Occipital lobe (tissue), 3 donors: ENCODE measurements at places on chromosomes 16 and 17.

- no peak for DNase-seq
Measured at GRCh38 chr16:1426734-1427471, 4.0 kb upstream of the PERCC1 start.

GRCh38 chr16:62969711-62970318 lies 933.6 kb upstream of the CDH8 start:
- DNase-seq: no peak

DNA sequence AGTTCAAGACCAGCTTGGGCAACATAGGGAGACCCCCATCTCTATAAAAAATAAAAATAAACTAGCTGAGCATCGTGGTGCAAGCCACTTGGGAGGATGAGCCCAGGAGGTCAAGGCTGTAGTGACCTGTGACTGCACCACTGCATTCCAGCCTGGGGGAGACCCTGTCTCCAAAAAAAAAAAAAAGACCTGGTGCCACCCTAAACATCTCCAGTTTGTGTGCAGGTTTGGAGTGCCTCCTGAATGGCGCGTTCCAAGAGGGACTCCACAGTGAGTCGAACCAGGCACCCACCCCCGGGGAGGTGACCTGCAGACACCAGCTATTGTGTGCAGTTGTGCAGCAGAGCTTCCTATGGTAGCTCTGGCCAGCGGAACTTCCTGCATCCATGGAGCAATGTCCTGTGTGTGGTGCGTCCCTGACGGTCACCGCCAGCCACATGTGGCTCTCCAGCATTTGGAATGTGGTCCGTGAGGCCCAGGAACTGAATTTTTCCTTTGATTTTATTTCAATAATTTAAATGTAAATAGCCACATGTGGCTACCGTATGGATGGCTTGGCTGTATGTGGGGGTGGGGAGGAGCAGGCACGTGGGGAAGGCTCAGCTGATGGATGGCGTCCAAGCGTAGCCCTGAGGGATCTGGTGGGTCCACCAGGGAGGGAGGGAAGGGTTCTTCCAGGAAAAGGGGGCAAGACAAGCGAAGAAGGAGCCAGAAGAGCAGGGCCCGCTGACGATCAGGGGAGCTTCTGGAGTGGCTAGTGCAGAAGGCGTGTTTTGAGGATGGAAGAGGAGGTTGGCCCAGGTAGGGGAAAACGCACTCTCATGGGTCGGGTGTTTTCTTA lies 107.1 kb upstream of the GSE1 start:
- no peak for DNase-seq

DNA sequence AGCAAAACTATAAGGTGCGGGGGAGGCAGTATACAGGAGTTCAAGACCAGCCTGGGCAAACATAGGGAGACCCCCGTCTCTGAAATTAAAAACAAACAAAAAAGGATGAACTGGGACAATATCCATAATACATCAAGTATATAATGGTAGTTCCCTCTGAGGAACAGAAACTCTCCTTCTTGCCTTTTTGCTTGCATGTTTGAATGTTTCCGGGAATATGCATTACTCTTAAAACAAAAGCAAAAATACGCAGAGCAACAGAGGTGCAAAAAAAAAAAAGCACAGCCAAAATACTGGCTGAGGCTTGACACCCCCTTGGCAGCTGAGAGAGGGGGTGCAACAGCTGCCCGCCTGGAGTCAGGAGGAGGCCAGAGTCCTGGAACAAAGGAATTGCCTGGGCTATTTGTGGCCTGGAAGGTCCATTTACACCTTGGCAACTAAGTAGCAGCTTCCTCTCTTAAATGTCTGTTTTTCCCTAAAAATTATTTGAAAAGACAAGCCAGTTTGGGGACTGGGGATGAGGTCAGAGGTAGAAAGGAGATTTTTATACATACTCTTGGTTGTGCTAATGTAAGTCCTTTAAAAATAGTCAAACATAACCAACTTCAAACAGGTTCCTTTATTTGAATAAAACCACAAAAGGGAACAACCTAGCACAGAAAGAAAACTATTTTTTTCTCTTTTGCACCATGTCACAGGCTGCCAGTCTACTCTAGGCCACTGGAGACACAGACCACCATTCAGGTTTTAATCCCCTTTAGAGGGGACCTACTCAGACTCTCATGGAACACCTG lies 19.5 kb downstream of the USP7 start:
- DNase-seq: no peak

DNA sequence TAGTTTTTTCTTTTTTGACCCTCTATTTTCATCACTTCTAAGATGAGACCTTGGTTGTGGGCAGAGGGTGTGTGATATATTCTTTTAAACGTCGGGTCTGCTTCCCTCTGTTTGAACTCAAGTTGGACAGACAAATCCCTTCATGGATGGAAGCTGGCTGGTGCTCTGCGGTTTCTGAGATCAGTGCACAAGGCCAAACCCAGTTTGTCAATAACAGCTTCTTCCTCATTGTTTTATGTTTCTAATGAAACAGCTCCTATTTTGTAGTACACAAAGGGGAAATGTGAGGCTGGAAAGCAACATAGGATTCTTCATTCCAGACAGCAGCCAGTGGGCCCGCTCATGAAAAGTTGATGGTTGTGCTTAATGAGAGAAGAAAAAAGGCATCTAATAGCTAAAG lies 159.6 kb downstream of the PRKCA start:
- no peak for DNase-seq

GRCh38 chr17:43846221-43846712 lies 709 bp upstream of the CD300LG start:
- DNase-seq: peak; percentile 56

- no peak for DNase-seq
Measured at GRCh38 chr16:86881861-86882273, 303.5 kb downstream of the FOXL1 start.

DNA sequence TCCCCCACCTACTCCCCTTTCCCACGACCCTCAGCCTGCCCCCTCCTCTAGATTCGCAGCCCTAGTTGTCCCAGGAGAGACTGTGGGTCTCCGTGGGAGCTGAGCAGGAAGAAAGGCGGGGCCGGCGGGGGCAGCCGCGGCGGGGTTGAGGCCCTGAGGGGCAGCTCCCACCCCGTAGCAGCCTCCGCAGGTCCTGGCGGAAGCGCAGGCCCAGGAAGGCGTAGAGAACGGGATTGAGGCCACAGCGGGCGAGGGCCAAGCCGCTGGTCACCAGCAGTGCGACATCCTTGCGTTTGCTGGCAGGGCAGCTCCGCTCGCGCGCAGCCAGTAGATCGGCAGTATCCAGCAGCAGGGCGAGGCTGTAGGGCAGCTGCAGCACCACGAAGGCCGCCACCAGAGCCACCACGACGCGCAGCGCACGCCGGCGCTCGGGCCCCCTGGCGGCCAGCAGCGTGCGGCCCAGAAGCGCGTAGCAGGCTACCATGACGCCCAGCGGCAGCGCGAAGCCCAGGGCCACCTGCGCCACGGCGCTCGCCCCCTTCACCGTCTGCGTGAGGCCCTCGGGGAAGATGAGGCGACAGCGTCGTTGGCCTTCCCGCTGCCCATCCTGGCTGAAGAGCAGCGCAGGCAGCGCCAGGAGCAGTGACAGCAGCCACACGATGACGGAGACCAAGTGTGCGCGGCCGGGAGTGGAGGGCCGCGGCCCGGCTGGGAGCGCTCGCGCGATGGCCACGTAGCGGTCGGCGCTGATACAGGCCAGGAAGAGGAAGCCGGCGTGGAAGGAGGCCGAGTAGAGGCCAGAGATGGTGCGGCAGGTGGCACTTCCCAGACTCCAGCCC lies 1.9 kb downstream of the CCR10 start:
- peak; percentile 57 for DNase-seq

DNA sequence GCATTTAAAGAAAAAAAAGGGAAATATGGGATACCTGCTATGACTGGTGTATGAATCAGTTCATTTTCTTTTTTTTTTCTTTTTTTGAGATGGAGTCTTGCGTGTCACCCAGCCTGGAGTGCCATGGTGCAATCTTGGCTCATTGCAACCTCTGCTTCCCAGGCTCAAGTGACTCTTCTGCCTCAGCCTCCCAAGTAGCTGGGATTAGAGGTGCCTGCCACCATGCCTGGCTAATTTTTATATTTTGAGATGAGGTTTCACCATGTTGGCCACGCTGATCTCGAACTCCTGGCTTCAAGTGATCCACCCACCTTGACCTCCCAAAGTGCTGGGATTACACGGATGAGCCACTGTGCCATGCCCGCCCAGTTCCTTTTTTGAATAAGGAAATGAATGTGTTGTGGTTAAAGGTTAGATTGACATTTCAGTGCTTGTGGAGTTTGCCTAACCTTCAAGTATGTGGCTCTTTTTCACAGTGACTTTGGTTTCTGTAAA lies 7.7 kb downstream of the HAPSTR1 start:
- no peak for DNase-seq

DNA sequence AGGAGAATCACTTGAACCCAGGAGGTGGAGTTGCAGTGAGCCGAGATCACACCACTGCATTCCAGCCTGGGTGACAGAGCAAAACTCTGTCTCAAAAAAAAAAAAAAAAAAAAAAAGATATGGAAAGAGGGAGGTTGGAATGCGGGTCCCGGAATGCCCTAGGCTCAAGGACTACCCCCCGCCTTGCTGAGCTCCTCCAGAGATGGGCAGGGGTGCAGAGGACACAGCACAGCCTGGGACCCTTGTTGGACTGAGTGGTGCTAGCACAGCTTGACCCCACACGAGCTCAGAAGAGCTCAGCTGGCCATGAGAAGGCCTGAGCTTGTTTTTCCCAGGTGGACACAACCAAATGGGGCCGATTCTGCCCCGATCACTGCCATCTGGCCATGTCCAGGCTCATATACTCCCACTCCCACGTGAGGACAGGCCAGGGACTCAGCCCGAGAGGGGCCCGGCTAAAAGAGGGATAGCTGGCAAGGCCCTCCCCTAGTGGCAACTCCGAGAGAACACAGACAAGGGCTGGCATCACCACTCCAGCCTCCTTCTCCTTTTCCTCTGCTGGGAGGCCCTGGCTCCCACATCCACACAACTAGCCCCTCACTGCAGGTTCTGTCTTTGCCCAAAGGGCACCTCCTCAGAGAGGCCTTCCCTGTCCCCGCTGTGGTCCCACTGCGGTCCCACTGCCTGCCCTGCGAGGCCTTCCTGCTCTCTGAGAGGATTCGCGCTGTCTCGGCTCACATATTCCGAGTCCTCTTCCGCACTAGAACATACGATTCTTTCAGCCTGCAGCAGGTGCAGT lies 11.0 kb downstream of the SGCA start:
- no peak for DNase-seq

GRCh38 chr16:27991876-27992275 lies 71.6 kb downstream of the GSG1L start:
- no peak for DNase-seq

DNA sequence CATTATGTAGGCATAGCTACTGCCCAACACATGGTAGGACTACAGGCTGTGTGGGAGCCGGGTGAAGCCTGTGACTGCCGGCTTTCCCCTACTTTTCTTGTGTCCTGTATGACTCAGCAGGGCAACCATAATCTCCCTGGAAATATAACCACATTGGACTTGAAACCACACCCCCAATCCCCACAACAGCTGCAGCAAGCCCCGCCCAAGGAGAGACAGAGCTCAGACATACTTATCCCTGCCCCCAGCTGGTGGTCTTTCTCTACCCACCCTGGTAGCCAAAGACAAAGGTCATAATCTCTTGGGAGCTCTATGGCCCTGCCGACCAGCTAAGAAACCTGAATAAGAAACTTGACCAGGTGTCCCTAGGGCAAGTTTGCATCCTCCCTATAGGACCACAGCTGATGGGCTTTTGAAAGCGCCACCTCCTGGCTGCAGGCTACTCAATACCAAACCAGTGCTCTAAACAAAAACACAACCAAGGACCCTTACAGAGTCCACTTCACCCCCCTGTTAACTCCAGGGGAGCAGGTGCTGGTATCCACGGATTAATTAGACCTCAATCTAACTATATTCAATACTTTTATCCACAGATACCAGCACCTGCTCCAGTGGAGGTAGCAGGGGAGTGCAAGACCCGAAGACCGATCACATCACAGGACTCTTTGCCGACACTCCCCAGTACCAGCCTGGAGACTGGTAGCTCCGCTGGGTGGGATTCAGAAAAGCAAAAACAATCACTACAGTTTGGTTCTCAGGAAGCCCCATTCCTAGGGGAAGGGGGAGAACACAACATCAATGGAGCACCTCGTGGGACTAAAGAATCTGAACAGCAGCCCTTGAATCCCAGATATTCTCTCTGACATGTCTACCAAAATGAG lies 91.2 kb downstream of the IRX5 start:
- DNase-seq: no peak

DNA sequence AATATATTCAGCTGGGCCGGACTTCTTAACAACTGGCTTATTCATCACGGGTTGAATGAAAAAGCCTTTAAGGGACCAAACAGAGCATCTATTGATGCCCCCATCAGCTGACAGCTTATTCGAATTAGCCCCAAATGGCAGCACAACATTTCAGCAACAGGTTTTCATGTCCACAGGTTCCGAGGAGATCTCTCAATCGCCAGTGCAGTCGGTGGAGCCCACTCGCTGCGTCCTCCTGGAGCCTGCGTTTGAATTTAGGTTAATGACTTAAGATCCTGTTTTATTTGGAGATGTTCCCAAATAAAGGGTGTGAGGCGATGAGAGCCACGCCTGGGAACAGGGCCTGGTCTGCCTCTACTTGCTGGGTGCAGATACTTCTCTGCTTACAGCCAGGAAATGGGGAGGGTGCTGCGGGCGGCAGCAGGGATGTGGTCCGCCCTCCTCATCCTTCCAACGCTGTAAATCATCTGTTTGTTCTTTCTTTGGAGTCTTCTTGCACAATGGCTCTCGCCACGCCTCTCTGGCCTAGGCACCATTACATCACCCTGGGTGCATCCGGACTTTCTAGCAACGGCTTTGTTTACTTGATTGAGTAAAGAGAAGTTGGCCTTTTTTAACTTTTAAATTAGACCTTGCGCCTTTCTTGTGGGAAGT lies 22.6 kb downstream of the NDE1 start:
- peak; percentile 71 for DNase-seq

GRCh38 chr16:6484081-6484480 lies 848.6 kb upstream of the RBFOX1 start:
- peak; percentile 3 for DNase-seq

- peak; percentile 31 for DNase-seq
Measured at GRCh38 chr17:2172077-2172851, 117.4 kb downstream of the HIC1 start.

DNA sequence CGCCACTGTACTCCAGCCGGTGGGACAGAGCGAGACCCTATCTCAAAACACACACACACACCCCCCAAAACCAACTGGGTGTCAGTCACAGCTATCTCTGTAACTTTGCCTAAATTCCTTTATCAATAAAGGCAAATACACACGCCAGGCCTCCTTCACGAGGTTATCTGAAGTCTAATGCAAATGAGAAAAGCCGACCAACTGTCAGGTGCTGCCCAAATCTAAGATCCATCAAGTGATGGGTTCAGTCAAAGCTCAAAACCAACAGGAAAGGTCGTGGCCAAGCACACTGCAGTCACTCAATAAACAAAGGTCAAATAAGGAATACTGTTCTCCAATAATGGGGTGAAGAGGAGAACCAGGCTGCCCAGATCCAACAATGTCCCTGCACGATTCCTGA lies 1.1 kb downstream of the ANKFY1 start:
- DNase-seq: no peak

GRCh38 chr16:79419148-79419547 lies 181.4 kb downstream of the MAF start:
- no peak for DNase-seq

DNA sequence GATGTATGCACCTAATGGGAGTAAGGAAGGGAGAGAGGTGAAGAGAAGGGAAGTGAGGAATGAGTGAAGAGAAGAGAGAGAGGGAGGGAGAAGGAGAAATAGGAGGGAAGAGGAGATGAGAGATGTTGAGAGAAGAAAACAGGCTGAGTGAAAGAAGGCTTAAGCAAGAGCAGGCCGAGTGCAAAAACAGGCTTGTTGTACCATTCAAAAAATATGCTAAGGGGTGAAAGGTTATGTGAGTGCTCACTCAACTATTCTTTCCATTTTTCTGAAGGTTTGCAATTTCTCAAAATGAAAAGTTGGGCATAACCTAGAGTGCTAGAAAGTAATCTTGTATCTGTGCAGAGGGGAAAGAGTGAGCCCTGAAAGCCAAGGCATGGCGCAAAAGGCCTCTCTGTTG lies 22.9 kb downstream of the RPGRIP1L start:
- no peak for DNase-seq
